Activated CD4-positive, alpha-beta T cell treated with anti-CD3 and anti-CD28 coated beads for 36 hours (primary cell): ENCODE measurements at places on chromosomes 7 and 10. TPM values are rescaled to one million over a fixed set of nuclear protein-coding genes. Genes with fewer than 3 reads are reported as not detected.

ADGRA1 gene
- total RNA-seq, result not detected

FBXL13 gene
- 0.32 TPM for total RNA-seq

ABCA13 gene
- not detected for total RNA-seq

LIPJ gene
- not detected for total RNA-seq

NUTM2A gene
- total RNA-seq, result 0.39 TPM

NANOS1 gene
- 0.09 TPM for total RNA-seq

IRF5 gene
- 8.5 TPM for total RNA-seq

NRG3 gene
- not detected for total RNA-seq

SNX10 gene
- 35.5 TPM for total RNA-seq

CCL26 gene
- total RNA-seq, result 0.39 TPM
